ENCODE measurements at places on chromosomes 6 and 20.
A peak's percentile ranks its signal among the peaks of the same experiment; 100 is the strongest.

DNA sequence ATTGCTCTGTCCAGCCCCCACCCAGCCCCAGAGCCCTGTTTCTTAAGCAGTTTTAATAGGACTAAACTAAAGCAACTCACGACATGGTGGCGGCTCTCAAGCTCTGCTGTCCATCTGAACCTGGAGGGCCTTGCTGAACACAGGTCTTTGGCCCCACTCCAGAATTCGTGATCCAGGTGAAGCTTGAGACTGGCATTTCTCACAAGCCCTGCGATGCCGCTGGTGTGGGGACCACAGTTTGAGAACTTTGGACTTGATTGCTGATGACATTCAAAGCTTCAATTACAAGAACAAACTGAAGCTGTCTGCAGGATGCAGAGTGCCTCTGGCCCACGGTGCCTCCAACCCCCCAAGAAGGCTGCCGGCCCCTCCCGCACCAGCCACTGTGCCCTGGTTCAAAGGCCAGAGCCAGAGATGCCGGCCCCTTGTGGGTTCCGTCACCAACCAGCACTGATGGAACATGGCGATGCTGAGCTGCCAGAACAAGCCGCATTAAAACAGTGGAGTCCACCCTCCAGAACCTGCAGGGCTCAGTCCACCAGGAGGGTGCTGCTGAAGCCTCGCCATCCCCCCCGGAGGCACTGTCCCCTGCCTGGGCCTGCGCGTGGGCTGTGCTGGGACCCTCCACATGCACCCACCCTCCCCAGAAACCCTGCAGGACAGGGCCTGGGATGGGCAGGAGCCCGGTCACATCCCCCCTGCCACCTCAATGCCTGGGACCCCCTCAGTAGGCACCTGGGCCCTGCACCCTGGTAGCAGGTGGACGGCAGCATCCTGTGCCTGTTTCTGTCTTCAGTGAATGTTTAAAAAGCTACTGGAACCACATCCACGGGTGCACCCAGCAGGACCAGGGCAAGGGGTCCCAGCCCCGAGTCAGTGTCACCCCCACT lies 101.1 kb downstream of the PSMB1 start:
- DNase-seq = no peak

- no peak for DNase-seq
These were observed 62.0 kb downstream of the GFOD1 start for GRCh38 chr6:13425270-13425873.

- peak; percentile 51 for DNase-seq
These were observed 59.3 kb downstream of the TBC1D7 start for GRCh38 chr6:13268913-13269518.

GRCh38 chr20:17664025-17664633 lies 17.9 kb downstream of the RRBP1 start:
- no peak for DNase-seq

DNA sequence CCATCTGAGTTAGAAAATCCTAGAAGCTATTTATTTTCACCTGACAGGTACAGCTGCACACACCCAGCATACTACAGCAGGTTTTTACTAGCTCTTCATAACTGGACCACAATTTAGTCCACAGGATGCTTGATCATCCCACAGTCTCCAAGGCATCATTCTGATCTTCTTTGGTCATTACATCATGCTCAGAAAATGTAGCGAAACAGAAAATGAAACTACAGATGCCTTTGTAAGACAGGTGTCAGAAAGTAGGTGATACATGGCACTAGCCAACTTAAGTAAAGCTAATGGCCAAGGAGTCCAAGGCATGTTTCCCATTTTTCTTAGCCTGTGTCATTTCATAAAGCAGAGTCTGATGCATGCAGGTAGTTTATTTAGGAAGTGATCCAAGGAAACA lies 102.3 kb downstream of the HTR1B start:
- no peak for DNase-seq

DNA sequence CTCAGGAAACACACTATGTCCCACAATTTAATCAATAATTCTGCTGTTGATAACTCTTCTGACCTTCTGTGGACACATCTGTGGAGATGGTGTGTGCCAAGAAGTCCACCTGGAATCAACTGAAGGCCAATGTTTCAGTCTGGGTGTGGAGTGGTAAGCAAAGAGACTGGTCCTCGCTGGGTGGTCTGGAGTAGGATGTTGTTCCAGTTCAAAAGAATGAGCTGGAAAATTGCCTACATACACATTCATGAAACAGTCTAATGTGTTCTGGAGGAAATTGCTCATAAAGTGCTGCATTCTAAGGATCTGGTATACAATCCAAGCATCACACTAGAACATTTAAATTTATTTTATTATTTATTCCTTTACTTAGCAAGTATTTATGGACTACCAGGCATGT lies 33.9 kb upstream of the TBX18 start:
- no peak for DNase-seq

- no peak for DNase-seq
These were observed 70.5 kb upstream of the DUSP22 start for GRCh38 chr6:221531-222349.

- DNase-seq = no peak
These were observed 21.8 kb downstream of the SLC35F1 start for GRCh38 chr6:117928833-117929232.

DNA sequence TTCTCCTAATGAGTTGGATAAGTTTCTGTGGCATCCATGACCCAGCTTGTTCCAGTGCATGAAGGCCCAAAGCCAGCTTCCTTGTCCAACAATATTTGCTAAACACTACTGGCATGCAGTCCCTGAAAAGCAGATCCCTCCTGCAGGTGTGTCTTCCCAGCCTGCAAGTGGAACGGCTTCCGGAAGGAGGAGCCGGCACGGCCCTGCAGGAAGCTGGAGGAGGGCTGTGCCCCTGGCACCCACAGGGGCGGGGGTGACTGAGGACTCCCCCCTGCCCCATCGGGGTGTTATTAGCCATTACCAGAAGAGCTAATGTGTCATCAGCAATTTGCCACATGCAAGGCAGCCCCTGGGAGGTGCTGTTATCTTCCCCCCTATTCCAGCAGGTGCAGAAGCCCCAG lies 27.4 kb downstream of the NPEPL1 start:
- no peak for DNase-seq

GRCh38 chr6:140463312-140463710 lies 1088.9 kb upstream of the CITED2 start:
- DNase-seq = no peak

DNA sequence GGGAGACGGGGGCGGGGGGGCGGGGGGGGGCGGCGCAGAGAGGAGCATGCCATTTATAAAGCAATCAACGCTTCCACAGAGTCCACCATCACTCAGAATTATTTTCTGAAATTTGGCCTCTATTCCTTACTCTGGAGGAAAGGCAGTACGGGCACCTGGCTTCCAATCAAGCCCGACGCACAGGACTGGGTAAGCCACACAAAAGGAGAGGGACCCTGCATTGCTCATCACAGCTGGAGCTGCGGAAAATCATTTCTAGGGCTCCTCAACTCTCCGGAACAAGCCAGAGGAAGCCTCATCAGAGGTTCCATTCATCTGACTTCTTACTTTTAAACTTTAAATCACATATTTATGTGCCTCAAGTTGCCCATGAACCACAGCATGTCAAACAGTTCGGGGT lies 55.9 kb downstream of the TTI1 start:
- DNase-seq = no peak

DNA sequence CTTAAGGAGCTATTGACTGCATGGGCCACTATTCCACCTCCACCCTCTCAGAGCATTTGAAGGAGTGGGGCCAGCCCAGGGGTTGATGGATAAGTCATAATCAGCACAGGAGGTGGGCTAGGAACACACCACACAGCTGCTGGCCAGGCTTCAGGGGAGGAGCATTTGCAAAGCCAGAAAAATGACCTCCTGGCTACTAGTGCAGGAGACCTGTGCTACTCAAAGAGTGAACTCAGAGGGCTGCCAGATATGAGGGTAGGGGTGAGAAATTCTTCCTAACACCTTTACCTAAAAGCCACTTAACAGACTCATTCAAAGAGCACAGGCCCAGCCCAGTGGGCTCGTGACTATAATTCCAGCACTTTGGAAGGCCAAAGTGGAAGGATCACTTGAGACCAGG lies 210.8 kb downstream of the TBXT start:
- no peak for DNase-seq

- no peak for DNase-seq
These were observed 20.0 kb downstream of the VTA1 start for GRCh38 chr6:142167071-142167470.

GRCh38 chr20:18188434-18188833 lies 50.8 kb downstream of the KAT14 start:
- peak; percentile 14 for DNase-seq

DNA sequence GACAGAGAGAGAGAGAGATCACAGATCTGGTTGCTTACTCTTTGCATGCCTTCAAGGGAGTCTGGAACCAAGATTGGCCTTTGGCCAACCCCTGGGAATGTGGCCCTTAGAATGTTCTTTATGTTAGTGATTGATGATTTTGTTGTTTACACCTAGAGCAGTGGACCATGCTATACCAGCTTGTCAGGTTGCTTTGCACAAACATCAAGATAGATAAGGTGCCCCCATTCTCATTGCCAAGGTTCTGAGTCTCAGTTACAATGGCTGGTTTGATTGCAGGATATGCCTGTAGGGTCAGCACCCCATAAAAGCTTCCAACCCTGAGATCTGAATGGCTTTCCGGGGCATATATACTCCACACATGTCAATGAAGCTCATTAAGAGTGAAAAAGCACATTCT lies 53.5 kb upstream of the SLC2A12 start:
- DNase-seq = no peak

GRCh38 chr6:83252719-83253118 lies 59.6 kb downstream of the RWDD2A start:
- peak; percentile 21 for DNase-seq

- no peak for DNase-seq
These were observed 151.5 kb downstream of the CD24 start for GRCh38 chr6:106823058-106823457.

DNA sequence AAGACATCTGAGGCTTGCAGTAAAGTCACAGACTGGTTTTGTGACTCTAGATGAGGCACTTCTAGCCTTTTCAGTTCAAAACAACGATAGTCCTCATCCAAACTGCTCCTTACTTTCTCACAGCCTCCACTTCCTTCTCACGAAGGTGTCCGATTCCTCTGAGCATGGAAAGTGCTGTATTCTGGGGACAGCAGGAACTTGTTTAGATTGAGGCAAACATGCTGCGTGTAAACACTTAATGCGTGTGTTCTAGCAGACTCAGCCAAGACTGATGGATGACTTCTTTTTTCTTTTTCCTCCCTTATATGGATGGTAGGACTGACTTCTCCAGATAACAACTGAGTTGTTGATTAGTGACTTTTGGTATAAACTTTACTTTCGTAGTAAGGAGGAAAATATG lies 80.2 kb upstream of the PRDM1 start:
- no peak for DNase-seq

DNA sequence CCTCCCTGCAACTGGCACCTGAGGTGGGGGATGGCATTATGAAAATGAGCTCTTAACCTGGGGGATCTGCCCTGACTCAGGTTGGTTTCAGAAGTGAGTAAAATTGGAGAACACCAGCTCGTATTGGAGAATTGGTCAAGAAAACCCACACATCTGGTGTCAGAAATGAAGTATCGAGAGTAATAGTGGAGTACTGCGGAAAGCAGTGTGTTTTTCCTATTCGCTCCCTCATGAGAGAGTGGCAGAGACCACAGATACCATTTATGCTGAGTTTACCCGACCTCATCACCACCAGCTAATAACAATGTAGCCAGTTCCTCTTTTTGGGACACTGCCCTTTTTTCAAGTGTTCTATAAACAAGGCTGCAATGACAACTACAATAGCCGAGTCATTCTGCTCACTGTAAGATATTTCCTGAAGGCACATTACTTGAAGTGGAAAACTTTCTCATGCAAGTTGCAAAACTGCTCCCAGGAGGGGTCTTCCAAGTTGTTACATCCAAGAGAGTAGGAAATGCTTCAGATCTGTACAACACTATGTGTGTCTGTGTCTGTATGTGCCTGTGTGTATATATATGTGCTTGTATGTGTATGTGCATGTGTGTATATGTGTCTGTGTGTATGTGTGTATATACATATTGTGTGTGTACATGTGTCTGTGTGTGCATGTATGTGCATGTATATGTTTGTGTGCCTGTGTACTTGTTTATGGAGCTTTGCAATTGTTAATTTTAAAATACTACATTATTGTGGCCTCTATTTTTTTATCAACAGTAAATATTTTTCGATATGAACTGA lies 106.0 kb upstream of the CST7 start:
- DNase-seq = no peak

GRCh38 chr6:12504325-12504966 lies 212.1 kb upstream of the PHACTR1 start:
- no peak for DNase-seq

DNA sequence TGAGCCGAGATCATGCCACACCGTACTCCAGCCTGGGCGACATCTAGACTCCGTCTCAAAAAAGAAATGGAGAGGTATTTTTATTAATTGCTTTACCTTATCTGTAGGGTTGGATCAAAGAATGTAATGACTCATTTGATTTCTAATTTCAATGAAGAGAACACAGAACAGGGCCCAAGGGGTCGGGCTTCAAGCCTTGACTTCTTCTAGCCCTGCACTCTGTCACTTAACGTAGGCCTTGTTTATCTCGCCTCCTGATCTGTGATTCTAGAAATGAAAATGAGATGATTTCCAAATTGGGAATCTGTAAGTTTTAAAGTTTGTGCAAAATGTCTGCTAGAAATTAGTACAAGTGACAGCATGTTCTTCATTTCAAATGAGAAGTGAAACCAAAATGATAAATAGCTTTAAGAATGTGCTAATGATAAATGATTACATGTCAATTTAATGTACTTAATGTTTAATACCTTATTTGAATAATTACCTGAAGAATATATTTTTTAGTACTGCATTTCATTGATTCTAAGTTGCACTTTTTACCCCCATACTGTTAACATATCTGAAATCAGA lies 180.5 kb downstream of the SLC16A10 start:
- DNase-seq = no peak

DNA sequence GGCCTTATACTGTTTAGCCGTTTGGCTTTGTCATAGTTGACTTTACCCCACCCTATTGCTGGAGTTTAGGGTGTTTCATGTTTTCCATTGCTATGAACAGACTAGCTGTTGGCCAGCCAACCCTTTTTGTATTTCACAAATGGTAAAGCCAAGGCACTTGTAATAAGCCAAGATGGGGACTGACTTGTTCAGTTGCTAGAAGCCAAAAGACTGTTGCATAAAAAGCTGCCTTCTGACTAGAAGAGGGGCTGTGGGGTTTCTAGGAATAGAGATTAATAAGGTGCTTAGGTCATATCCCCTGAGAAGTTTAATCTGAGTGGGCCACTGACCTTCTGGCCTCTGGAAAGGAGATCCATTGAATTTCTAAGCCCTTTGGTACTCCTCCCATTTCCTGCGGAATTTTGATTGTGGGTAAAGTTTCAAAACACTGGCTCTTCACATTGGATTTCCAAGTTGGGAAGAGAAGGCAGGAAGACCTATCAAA lies 211.1 kb downstream of the PLCB4 start:
- no peak for DNase-seq

GRCh38 chr20:774016-774659 lies 5.8 kb upstream of the SLC52A3 start:
- DNase-seq = no peak
